NCI-H2029 (cell line): ENCODE measurements at places on chromosomes 1 and 21.

- DNase-seq: peak; percentile 72
Observed at GRCh38 chr1:89821322-89822108, 683 bp downstream of the LRRC8D start.

DNA sequence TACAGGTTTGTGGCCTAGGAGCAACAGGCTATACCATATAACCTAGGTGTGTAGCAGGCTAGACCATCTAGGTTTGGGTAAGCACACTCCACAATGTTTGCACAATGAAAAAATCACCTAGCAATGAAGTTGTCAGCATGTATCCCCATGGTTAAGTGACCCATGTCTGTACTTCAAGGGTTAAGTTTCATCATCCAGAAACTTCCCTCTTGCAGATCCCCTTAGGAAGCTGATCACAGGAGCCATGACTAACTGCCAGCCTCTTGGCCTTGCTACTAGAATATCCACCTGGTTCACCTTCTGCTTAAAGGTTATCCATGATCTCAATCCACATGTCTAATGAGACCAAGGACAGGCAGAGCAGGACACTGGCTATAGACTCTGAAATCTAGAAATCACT is 3.5 kb upstream of the UBXN10 start:
- DNase-seq: no peak

DNA sequence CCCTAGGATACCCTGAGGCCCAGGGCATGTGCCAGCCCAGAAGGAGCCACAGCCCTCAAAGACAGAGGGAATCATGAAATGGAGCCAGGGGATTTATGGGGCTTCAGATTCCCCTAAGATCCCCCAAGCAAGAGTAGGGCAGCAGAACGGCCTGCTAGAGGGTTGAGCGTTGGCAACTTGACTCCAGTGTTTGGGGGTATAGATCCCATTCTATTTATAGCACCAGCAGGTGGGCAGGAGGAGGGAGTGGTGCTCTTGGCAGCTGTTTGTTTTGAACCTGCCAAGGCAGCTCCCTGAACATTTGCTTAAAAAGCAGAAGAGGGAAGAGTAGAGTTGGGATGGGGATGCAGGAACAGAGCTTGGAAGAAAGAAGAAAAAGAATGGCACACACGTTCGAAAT is 33.7 kb downstream of the GLUL start:
- peak; percentile 12 for DNase-seq

- no peak for DNase-seq
Observed at GRCh38 chr21:10430005-10430404, 91.4 kb upstream of the TPTE start.

DNA sequence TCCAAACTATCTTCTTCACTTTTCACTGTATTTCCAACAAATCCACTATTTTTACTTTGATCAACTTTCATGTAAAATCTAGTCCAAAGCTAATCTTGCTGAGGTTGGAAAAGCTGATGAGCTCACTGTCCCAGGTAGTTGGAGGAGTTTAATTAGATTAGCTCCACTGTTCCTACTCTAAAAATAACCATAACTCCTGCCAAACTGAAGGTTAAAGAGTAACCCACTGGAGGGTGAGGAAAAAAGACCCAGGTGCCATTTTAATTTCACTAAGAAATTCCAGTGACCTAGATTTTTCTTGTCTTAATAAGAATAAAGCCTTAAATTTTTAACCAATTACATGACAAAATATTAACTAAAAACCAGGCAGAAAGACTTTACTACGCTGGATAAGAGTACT is 15.3 kb downstream of the DCAF8 start:
- no peak for DNase-seq

DNA sequence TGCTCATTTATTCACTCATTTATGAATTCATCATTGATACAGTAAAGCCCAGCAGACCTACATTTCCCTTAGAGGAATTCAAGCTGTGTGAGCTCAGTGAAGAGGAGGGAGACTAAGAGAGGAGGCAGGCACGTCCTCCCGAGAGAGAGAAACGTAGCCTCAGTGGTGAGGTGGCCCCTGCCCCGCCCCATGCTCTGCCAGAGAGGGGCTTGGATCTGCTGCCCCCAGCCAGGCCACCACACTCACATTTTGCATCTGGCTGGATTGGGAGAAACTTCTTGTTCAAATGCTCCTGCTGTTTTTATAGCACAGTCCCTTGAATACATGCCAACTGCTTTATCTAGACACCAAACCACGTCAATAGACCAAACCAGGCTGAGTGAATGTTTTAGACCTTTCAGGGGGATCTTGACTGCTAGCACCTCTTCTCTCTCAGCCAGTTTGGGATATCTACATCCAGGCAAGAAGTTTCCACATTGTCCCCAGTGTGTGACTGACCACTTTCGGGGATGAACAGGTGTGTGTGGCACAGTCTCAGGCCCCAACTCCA is 67.7 kb upstream of the AJAP1 start:
- DNase-seq: no peak

DNA sequence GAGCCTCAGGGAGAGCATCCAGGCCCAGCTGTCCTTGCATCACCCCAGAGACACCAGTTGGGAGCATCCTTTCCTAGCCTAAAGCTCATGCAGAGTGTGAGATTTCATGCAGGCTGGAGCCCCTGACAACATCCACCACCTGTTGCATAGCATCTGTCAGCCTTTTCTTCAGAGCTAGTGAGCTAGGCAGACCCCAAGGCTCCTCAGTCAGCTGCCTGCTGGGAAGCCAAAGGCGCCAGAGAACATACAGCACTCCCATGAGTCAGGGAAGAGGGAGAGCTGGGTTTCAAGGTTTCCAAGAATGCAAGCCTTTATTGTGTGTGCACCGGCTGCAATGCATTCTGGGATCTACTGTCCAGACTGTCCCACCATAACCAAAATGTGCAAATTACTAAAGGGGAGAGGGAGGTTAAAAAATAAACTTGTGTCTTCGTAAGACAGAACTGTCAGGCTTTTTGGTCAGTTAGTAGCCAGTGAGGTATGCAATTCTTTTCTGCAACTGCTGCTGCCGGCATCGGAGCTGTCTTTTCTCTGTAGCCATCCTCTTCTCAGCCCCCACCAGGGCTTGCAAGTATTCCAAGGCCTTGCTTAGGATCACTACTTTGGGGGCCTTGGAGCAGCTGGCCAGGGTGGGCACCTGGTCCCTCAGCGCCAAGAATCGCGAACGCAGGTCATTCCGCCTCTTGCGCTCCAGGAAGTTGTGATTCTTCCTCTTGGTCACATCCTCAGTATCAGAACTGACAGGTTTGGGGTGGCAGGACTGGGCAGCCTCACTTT is 4.6 kb downstream of the MYCL start:
- DNase-seq: no peak

- no peak for DNase-seq
Observed at GRCh38 chr1:224058303-224058702, 55.6 kb upstream of the FBXO28 start.

DNA sequence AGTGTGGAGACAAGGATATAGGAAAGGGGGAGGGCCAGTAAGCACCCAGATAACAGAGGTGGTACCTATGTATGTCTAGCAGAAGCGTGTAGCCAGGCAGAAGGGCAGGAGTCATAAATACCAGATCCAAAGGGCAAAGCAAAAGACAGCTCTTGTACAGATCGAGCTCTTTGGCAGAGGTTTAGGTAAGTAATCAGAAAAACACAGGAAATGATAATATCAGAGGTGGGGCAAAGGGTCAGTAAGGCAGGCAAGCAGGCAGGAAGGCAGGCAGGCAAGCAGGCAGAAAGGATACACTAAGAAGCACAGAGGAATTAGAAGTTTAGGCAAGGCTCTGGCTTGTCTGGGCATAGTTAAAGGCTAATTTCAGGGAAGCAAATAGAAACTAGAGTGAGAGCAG is 22.7 kb upstream of the SLFNL1 start:
- no peak for DNase-seq

GRCh38 chr21:25999921-26000582 is 170.5 kb downstream of the APP start:
- DNase-seq: no peak

DNA sequence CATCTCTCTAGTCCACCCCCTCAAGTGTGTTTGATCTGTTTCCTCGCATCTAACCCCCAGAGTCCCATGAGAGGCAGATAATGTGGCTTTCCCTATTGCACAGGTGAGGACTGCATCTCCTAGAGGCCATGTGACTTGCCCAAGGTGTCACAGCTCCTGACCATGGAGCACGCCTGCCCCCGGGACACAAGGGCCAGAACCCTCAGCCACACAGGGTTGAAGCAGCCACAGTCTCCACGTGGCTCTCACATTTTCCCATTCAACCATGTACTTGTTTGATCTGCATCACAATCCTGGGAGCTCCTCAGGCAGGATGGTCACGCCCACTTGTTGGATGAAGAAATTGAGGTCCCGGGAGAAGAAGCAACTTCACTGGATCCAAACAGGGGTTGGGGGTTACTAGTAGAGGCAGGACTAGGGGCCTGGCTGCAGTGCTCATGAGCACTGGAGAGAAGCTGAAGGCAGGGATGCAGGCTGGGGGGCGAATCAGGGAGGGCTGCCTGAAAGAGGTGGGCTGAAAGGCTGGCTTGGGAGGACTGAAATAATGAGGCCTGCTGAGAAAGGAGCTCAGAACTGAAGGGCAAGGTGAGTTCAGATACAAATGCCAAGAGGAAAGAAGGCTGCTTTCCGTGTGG is 207.9 kb downstream of the PTPRU start:
- DNase-seq: no peak

DNA sequence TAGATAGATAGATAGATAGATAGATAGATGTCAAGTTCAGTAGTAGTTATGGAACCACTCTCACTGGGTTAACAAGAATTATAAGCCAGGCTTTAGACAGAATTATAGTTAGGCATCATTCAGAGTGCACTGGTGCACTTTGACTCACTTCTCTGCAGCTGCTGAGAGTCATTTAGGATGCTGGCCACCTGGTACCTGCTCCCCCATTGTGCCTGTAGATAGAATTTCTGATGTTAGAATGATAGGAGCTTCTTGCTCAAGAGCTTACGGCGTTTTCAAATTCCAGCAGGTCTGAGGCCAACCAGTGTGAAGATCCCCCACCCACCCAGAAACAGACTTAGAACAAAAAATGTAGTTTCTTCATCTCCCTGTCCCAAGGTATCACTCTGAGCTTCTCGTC is 107.8 kb upstream of the HMCN1 start:
- DNase-seq: no peak

DNA sequence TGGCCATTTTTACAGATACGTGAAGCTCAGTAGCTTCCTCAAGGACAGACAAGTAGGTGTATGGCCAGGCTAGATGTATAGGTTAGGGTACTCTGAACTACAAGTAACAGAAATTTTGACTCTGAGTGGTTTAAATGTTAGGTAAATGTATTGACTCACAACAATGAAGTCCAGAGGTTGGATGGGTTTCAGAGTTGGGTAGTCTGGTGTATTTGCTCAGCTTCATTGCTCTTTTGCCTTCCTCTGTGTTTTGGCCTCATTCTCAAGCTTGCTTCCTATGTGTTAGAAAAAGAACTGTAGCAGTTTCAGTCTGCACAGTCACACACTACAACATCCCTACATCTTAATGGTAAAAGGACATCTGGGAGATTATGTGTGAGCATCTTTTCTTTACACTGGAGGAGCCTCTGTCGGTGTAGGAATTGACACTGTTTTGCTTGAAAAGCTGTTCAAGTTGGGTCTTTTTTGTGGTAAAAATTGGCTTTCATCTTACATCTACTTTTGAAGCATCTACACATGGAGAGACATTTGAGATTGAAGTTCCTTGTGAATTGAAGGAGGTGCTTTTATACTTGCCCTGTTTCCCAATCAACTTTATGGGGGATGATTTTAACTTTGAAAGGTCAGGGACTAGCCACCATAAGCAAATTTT is 64.4 kb downstream of the MAST2 start:
- DNase-seq: no peak

DNA sequence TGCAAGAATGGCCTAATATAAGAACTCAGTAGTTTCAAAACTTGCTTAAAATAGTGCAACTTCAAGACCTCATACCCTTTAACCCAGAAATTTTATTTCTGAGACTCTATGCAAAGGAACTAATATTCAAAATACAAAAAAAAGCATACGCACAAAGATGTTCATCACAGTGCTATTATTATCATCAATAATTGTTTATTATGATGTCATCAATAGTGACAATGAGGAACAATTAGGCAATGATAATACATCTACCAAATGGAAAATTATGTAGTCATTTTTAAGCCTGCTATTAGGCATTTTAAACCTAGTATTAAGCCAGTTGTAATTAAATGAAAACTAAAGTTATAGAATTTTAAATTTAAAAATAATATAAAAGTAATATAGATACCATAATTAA is 3.3 kb downstream of the TTLL7 start:
- DNase-seq: no peak

GRCh38 chr1:236922190-236922589 is 82.1 kb downstream of the MT1HL1 start:
- DNase-seq: no peak

DNA sequence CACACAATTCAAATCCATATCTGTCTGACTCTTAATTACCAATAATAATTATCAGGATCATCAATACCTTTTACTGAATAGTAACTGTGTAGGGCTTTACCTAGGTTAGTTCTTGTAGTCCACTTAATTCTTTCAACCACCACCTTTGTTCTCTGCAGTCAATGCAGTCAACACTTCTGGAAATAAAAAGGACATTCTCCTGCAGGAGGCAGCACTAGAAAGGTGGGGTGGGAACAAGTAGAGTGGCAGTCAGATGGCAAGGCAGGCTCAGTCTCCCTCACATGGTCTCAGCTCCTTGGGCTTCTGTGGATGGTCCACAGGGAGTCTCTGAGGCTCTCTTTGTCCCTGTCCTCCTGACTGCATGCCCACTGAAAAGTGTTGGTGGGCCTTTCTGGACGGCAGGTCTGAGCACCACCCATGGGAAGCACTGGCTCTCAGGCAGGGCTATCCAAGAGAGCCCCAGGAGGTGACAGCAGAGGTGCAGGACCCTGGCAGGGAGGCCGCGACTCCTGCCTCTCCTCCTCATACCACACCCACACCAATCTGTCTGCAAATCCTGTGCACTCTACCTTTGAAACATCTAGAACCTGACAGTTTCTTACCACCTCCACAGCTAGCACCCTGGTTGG is 237.3 kb downstream of the FOXD2 start:
- DNase-seq: no peak

DNA sequence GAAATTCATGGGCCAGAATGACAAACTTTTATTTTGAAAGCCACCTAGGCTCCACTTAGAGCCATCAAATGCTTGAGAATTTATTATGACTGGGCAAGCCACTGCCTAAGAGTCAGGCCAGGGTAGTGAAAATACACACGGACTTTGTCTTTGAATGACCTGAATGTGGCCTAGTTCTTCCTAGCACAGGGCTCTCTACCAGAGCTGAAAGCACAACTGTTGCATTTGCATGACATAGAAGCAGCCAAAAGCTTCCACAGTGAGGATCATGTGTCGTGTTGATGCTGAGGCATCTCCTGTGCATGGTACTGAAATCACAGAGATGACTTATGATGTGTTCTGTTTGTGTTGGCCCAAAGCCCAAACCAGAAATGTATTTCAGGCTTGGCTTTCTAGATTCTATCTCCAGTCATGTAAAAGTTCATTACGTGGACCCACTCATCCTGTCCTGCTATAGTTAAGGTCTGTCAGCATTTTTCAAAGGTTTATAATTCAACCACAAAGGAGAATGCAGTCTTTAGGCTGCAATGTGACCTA is 164.0 kb upstream of the UBE2U start:
- peak; percentile 75 for DNase-seq

DNA sequence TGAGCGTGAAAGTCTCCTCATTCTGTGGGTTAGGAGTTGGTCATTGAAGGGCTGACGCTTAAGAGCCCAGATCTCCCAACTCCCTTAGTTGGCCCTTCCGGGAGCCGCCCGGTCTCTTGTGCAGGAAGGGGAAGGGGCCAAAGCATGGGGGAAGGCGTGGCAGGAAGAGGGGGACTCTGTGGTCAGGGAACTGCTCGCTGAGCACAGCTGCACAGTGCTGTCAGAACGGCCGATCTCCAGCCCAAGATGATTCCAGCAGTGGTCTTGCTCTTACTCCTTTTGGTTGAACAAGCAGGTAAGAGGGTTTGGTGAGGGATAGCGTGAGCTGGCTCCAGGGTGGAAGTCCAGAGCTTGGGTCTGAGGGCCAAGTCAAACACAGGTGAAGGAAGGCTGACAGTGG is at the start of gene FCER1G:
Gene FCER1G, plus strand, starts transcription at position 220 of the 400 bp plus-strand sequence. Its CDS starts 27 bp downstream, at position 247.
- no peak for DNase-seq
